ENCODE measurements at places on chromosomes 1 and 21.

GRCh38 chr1:236468625-236469024 is 55.2 kb upstream of the LGALS8 start:
- no peak for DNase-seq

DNA sequence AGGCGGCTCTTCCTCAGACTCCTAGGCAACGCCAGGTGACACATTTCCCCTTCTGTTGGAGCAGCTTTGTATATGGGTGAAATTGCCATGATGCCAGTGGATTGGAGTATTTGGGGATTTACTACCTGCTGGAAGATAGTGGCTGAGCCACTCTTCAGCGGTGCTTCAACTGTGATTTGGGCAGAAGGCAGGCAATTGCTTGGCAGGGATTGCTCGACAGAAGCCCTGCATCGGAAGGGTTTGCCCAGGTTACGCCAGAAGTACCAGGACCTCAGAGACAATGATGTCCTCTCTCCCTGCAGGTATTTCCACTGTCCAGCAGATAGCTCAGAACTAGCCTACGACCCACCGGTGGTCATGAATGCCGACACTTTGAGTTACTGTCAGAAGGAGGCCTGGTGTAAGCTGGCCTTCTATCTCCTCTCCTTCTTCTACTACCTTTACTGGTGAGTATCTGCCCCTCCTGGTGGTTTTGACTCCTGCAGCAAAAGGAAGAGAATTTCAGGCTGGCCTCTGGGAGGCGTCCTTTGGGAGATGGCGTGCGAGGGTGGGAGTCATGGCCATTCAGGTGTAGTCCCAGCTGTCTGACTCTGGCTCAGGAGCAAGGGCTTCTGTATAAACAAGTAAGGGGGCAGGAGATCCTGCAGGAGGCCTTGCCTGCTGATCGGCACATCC is 118.3 kb downstream of the CNIH3 start:
- DNase-seq, result no peak

- DNase-seq, result no peak
Measured at GRCh38 chr1:48889082-48889481, 112.4 kb upstream of the BEND5 start.

DNA sequence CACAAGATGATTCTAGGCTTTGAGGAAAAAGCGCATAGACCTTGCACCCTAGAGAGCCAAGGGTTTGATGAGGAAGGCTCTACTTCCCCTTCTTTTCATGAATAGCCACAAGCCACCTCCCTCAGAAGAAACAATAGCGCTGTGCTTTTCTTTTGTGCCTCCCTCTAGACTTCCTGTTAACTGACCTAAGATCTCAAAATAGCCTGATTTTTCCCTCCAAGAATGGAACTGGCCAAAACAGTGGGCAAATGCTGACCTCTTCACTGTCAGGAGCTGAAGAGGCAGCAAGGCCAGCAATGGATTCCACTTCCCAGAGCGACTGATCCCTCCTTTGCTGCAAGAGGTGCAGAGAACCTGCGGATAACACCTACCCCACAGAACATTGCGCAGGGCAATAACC is 362.8 kb downstream of the KCNH1 start:
- DNase-seq, result no peak

DNA sequence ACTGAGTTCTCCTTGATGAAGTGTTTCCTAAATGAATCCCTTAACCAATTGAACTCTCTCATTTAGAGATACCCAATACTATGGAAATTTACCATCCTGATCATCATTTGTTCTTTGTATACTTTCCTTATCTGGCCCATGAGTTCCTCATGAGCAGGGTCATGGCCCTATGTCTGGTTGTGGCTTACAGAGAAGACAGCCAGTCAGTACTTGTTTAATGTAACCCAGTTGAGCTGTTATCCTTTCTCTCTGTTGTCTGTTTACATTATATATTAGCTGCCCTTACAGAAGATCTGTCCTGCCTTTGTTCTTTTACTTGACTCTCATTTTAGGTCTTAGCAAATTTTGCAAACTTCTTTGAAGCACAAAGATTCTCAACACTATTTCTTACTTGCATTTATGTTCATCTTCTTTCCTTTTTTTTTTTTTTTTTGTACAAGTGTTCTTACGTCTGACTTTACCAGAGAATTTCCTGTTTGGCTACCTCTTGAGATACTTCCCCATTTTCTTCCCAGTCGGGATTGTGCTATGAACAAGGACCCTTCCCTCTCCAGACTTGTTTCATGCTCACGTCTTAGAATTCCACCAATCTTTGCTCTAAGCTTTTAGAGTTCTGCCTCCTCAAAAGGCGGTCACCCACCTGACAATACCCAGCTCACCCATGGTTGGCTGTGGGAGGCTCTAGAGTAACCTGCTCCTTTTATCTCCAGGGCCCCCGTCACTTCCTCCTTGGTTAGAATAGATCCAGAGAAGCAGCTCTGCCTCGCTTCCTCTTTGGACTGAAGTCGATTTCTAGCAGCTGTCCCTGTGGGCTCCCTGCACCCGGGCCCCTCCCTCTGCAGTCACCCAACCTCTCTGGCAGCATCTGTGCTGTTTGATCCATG is 53.6 kb upstream of the RUNX1 start:
- DNase-seq, result no peak

DNA sequence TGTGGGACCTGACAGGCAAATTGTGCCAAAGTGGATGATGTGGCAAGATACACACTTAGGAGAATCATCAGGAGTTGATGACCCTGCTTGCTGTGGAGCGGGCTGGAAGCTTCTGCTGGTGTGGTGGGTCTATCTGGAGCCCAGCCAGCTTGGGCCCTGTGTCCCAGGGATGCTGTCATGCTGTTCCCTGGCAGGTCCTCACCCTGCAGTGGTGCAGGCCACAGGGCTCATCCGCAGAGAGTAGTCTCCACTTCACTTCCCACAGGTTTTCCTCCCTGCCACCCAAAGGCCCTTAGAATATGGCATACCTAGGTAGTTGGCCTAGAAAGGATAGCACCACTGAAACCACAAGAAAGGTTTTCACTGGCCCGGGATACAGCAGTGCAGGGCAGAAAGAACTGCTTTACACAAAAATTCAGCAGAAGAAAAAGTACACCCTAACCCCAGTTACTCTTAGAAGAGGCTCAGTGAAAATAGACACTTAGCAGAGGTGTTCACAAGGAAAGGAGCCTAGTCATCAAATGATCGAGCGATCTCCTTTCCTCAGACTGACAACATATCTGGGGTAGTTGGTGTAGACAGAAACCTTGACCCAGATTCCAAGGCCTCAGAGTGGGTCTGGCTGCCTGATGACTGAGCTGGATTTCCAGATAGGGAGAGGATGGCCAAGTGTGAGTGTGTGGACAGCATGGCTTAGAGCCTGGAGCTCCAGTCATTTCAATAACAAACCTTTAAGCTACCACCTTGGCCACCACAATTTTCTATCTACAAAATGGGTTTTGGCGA is 1.3 kb upstream of the C1orf226 start:
- DNase-seq, result no peak

DNA sequence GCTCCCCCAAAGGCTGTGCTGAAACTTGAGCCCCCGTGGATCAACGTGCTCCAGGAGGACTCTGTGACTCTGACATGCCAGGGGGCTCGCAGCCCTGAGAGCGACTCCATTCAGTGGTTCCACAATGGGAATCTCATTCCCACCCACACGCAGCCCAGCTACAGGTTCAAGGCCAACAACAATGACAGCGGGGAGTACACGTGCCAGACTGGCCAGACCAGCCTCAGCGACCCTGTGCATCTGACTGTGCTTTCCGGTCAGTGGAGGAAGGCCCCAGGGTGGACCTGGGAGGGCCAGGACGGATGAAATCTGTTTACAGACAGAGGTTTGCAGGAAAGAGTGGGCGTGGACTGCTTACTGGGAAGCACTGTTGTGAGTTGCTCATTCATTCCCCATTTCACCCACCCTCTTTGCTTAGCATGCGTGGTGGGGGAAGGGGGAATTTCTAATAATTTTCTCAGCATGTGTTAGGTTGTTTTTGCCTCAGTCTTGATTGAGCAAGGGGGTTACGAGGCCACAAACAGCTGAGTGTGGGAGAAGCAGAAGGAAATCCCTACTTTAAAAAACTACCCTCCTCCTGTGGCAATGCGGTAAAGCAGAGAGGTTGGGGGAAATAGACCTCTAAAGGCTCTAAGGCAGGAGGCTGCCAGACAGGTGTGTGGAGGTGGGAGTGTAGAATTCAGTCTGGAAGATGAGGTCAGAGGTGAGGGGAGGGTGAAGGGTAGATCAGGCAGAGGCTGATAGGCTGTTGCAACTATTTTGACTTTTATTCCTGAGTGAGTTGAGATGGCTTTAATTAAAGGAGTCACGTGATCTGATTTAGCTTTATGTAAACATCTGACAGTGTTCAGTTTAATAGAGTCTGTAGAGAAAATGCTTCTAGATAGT is 1.3 kb downstream of the FCGR2A start:
- no peak for DNase-seq

DNA sequence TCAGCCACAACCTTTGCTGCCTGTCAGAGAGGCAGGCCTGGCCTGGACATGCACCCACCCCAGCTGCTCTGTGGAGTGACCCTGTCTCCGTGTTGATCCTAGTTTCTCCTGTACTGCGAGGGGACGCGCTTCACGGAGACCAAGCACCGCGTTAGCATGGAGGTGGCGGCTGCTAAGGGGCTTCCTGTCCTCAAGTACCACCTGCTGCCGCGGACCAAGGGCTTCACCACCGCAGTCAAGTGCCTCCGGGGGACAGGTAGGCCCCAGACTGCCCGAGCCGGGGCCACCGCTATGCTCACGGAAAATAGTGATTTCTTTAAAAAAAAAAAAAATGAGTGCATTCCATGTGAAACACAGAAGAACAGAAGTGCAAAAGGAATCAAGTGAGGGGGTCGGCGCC is 41.6 kb upstream of the TRAPPC10 start:
- DNase-seq, result no peak

GRCh38 chr21:44324854-44325107 is 14.4 kb downstream of the CFAP410 start:
- DNase-seq, result no peak
